Activated CD8-positive, alpha-beta T cell treated with anti-CD3 and anti-CD28 coated beads, Interleukin-2, amount 10 ng/mL, durations not matched to agents 7 days and 5 days (primary cell): ENCODE measurements at places on chromosomes 2 and 18. TPM values are rescaled to one million over a fixed set of nuclear protein-coding genes. Genes with fewer than 3 reads are reported as not detected.

LINC00305 gene
- total RNA-seq, result not detected

RPS27A gene
- total RNA-seq, result 889 TPM

PDE11A gene
- not detected for total RNA-seq

PREB gene
- 72.1 TPM for total RNA-seq

CHRND gene
- total RNA-seq, result not detected

GRCh38 chr2:120237491-120237902 is 14.3 kb upstream of the TMEM185B start:
- no peak for DNase-seq

DNA sequence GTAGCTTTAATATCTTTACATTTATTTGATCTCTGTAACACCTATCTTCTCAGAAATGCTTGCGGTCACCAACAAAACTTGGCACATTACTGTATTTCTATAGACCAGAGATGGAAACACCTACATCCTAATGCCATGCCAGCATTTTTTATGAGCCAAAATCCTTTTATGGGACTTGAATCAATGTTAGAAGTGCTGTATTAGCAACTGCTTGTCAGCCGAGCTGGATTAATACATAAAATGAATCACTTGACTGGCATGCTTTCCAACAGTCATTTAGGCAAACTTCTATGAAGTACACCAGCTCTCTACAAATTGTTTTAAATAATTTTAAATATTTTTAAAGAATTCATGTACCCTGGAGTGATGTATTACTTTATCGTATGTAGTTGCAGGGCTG is 272.9 kb upstream of the NRP2 start:
- DNase-seq, result no peak

GRCh38 chr2:42532397-42532796 is 36.0 kb upstream of the MTA3 start:
- no peak for DNase-seq

- DNase-seq, result no peak
Measured at GRCh38 chr2:88829607-88830463, 138.4 kb downstream of the RPIA start.

- DNase-seq, result no peak
Measured at GRCh38 chr2:235502336-235502735, 8.5 kb downstream of the AGAP1 start.

DNA sequence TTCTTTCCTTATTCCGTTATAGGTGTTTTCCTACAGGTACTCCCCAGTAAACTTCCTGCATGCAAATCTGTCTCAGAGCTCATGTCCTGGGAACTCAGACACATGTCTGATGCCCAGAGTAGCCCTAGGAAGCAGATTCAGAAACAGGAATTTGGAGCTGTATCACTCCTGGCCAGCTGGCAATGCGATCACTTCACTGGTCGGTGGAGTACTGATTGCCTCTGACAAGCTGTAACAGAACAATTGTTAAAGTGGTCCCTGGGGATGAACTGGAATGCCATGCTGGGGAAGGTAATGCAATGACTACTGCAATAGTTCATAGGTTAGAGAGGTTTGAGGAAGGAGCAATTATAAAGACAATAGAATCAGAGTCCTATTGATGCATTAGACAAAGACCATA is 131.6 kb upstream of the DOCK10 start:
- DNase-seq, result no peak

DNA sequence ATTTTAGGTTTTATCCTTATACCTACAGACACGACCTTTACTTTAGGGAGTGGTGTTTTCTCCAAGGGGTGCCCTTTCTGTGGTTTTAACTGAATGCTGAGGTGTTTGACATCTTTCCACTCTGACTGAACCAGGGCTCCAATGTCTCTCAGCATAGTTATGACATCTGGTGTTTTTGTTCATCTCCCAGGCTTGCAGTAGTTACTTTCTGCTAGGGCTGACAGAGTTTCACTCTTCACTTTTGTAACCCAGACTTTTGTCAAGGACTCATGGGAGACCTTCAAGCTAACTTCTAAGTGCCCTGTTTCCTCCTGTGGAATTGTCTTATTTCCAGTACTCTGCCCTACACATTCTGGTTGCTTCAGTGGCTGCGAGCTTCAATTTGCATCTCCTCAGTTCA is 103.1 kb downstream of the CCDC85A start:
- DNase-seq, result no peak
